NCI-H226 (cell line): ENCODE measurements at places on chromosomes 12 and 14.
A peak's percentile ranks its signal among the peaks of the same experiment; 100 is the strongest.

- DNase-seq: peak; percentile 32
Measured at GRCh38 chr14:89251061-89251460, 166.0 kb downstream of the FOXN3 start.

DNA sequence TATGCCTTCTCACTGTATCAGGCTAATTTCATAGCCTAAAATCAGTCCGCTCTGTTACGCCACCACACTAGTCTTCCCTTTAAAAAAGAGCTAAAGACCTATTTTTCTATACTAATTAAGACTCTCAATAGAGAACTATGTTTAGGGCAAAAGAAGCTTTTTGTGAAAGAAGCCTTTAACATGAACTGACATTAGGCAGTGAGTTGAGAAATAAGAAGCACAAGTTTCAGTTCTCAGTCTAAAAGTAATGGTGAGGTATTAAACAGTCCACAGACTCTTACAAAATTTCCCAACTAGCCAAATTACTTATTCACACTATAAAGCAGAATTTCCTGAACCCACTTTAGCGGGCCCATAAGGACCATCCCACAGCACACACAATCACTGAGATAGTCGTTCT is 93.7 kb downstream of the SOX5 start:
- DNase-seq: no peak

- peak; percentile 87 for DNase-seq
Measured at GRCh38 chr12:66107451-66107915, 23.1 kb downstream of the LLPH start.

- DNase-seq: no peak
Measured at GRCh38 chr12:5899675-5900074, 45.4 kb downstream of the ANO2 start.

GRCh38 chr12:55839345-55840140 is 3.2 kb downstream of the MMP19 start:
- no peak for DNase-seq

- DNase-seq: no peak
Measured at GRCh38 chr12:56224954-56225353, 812 bp downstream of the NABP2 start.

GRCh38 chr14:37544407-37544806 is 50.6 kb downstream of the FOXA1 start:
- DNase-seq: no peak

- no peak for DNase-seq
Measured at GRCh38 chr12:46480724-46481123, 108.2 kb upstream of the SLC38A2 start.

- DNase-seq: no peak
Measured at GRCh38 chr12:25320123-25321006, 69.6 kb upstream of the KRAS start.

GRCh38 chr14:87449016-87449415 is 544.0 kb downstream of the GALC start:
- DNase-seq: no peak

DNA sequence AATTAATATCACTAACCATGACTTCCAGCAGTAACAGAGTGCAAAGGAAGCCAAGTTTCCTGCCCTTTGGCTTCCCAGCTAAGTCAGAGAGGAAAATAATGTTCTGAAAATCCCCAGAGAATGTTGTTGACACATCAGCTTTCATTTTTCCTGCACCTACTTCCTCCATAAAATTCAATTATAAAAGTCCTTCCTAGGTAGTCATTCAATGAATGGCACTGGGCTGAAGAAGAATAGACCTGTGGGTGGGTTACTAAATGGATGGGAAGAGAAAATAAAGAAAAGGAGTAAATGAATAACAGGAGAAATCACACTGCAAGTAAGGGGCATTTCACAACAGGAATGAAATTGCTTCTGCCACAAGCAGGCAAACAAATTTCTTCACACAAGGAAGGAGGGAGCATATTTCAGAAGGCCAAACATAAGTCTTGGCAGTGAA is 73.2 kb upstream of the MDM1 start:
- no peak for DNase-seq

- no peak for DNase-seq
Measured at GRCh38 chr12:44544018-44544417, 332.1 kb downstream of the NELL2 start.

DNA sequence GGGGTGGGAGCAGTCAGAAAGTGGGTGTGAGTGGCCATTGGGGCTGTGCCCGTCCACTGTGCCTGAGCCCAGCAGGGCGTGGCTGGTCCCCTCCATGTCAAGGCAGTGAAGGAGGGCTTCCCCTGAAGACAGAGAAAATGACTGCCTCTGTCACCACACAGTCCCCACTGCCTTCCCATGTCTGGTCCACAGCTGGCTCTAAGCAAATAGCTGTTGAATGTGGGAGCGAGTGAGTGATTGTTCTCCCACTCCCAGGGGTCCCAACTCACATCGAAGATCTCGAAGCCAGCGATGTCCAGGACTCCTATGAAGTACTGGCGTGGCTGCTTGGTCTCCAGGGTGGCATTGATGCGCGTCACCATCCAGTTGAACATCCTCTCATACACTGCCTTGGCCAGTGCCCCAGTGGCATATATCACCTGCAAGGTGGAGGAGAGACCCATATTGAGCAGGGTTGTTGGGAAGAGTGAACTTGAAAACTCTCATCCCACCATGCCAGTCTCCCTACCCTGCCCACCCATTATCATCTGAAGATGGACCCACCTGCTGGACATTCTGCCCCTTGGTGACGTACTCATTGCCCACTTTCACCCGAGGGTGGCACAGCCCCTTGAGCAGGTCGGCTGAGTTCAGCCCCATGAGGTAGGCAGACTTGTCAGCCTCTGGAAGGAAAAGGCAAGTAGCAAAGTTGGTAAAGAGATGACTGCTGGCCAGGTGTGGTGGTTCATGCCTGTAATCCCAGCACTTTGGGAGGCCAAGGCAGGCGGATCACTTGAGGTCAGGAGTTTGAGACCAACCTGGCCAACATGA is 6.6 kb downstream of the MYH7 start:
- DNase-seq: no peak

- no peak for DNase-seq
Measured at GRCh38 chr14:55891692-55892091, 226.5 kb upstream of the PELI2 start.

DNA sequence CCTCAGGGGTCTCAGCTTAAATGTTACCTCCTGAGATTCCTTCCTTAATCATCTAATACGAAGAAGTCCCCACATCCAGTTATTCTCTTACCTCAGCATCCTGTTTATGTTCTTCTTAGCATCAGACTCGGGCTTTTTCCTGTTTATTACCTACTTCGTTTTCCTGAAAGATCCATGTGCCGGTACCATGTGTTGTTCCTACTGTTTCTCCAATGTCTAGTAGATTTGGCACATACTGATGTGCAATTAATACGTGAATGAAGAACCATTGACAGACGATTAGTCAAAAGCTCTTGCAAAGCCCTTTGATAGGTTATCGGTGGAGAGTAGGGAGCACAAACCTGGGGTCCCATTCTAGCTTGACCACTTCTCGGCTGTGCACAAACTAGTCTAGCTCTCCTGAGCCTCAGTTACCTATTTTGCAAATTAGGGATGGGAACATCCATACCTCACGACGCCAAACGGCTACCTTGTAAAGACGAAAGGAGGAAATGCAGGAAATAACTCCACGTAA is 735 bp upstream of the MAPKAPK5 start:
- DNase-seq: no peak

DNA sequence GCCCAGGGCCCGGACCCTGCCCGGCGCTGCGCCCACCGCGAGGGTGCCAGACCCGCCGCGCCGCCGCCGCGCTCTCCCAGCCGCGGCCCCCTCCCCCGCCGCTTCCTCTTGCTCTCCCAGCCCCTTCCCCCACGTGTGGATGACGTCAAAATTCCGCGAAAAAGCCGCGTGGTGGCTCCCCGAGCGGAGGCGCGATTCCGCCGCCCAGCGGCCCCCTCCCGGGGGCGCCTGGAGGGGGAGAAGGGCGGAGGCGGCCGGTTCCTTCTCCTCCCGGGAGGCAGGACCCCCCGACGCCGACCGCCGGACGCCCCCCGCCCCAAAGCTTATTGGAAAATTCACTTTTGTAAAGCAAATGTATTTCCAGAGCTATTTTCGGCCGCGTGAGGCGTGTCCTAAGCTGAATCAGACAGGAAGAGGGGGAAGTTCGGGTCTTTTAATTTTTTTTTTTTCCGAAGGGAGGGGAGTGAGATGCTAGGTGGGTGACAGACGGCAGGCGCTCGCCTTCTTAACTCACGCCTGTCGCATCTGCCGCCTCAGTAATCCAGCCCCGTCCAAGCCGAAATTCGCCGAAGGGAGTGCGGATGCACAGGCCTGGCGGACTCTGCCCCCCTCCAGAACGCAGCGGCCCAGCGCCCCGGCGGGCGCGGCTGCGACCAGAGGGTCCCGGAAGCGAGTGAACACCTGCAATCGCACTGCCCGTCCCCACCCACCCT is 4.1 kb upstream of the CCND2 start:
- peak; percentile 39 for DNase-seq

GRCh38 chr14:52015411-52016030 is 26.2 kb downstream of the RTRAF start:
- no peak for DNase-seq

DNA sequence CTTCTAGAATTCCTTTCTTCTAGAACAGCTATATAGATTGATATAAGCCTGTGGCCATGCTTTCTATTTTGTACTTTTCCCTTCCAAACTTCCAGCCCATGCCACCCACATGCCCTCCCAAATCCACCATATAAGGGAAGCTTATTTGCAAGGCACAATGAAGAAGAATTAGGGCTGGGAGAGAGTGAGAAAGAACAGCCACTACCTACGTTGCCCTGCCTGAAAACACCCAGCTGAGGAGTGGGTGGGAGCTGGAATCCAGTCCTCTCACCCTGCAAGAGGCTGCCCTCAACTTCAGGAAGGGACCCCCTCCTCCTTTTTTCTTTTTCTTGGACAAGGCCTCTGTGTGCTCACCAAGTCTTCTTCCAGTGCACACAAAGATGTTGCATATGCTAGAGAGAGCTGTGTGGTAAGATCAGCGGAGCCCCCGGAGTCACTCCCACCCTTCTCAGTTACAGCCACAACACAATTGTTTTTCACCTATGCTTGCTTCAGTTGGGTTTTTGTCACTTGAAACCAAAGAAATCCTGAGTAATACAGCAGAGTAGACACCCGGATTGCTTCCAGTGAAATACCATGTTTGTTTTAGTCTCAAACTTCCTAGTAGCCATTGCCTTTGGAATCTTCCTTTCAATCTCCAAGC is 38.8 kb downstream of the CDKL1 start:
- no peak for DNase-seq

- DNase-seq: no peak
Measured at GRCh38 chr12:62766496-62766895, 168.5 kb downstream of the PPM1H start.

- DNase-seq: no peak
Measured at GRCh38 chr12:92389466-92389865, 243.8 kb upstream of the BTG1 start.

DNA sequence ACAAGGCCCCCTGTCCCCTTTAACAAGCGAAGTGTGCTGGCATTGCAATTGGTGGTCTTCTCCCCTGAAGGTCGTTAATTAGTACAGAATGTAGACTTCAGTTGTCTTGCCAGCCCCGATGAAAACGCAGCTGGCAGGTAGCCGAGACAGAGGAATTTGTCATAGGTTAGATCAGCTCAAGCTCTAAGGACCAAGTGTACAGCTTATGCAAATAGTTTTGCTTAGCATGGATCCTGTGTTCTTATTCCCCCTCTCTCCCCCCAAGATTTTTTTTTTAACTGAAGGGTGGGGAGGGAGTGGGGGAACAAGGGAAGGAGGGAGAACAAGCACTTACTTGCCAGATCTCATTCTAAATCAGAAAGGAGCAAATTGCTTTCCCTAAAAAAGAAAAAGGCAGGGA is 58.6 kb upstream of the PARP11 start:
- DNase-seq: no peak

GRCh38 chr14:44763356-44763755 is 198.4 kb downstream of the KLHL28 start:
- DNase-seq: no peak

GRCh38 chr14:50215416-50215815 is 16.0 kb downstream of the SOS2 start:
- DNase-seq: no peak

GRCh38 chr14:66359500-66359899 is 126.7 kb upstream of the CCDC196 start:
- peak; percentile 2 for DNase-seq

DNA sequence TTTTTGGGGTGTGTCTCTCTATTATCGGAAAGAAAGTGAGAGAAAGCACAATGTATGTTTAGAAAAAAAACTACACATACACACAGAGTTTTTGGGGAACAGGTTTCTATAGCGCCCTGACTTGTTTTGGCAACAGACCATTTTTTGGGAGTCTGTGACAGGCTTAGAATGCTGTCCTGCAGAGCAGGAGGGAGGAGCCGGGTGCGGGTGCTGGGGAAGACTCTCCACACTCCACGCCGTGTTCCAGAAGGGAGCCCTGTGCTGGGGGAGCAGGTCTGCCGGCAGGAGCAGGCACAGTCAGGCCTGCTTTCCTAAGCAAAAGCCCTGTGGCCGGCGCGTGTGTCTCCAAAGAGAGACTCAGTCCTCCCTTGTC is 26.5 kb downstream of the CD9 start:
- DNase-seq: no peak

- no peak for DNase-seq
Measured at GRCh38 chr14:56145965-56146364, 27.8 kb downstream of the PELI2 start.

- DNase-seq: no peak
Measured at GRCh38 chr14:49160983-49161382, 425.2 kb downstream of the RPS29 start.

GRCh38 chr14:54597795-54598443 is 31.0 kb downstream of the SAMD4A start:
- DNase-seq: no peak

- no peak for DNase-seq
Measured at GRCh38 chr12:45833401-45833800, 103.9 kb downstream of the ARID2 start.

GRCh38 chr12:92898755-92899154 is 30.3 kb downstream of the EEA1 start:
- DNase-seq: peak; percentile 62

GRCh38 chr12:22431693-22432251 is 97.3 kb upstream of the ST8SIA1 start:
- no peak for DNase-seq
